ENCODE measurements at places on chromosomes 5 and 9.
A peak's percentile ranks its signal among the peaks of the same experiment; 100 is the strongest.

GRCh38 chr9:99015890-99016289 lies 72.2 kb downstream of the COL15A1 start:
- no peak for DNase-seq
- H3K4me1 ChIP-seq: peaks cover 26% of the 10 kb centered on the region
- no peak overlapping the region for H3K4me3 ChIP-seq

- H3K27me3 ChIP-seq: no peaks in the 10 kb centered on the region
- no peak overlapping the region for H3K4me3 ChIP-seq
- no peaks in the 10 kb centered on the region for H3K36me3 ChIP-seq
- H3K27ac ChIP-seq: no peak overlapping the region
Observed at GRCh38 chr5:179292681-179293635, 52.3 kb downstream of the ADAMTS2 start.

GRCh38 chr5:135747824-135748223 lies 86.6 kb upstream of the SLC25A48 start:
- no peaks in the 10 kb centered on the region for H3K4me1 ChIP-seq
- H3K27me3 ChIP-seq: no peaks in the 10 kb centered on the region
- DNase-seq: no peak
- no peak overlapping the region for H3K4me3 ChIP-seq
- H3K36me3 ChIP-seq: no peaks in the 10 kb centered on the region
- no peak overlapping the region for H3K27ac ChIP-seq

- H3K27ac ChIP-seq: no peak overlapping the region
- no peak for DNase-seq
- H3K27me3 ChIP-seq: no peaks in the 10 kb centered on the region
Observed at GRCh38 chr9:27701587-27701986, 128.3 kb upstream of the C9orf72 start.

GRCh38 chr9:6723881-6724420 lies 33.8 kb upstream of the KDM4C start:
- no peaks in the 10 kb centered on the region for H3K27me3 ChIP-seq
- DNase-seq: no peak
- H3K27ac ChIP-seq: no peak overlapping the region
- peaks cover 1% of the 10 kb centered on the region for H3K36me3 ChIP-seq
- H3K4me3 ChIP-seq: no peak overlapping the region

DNA sequence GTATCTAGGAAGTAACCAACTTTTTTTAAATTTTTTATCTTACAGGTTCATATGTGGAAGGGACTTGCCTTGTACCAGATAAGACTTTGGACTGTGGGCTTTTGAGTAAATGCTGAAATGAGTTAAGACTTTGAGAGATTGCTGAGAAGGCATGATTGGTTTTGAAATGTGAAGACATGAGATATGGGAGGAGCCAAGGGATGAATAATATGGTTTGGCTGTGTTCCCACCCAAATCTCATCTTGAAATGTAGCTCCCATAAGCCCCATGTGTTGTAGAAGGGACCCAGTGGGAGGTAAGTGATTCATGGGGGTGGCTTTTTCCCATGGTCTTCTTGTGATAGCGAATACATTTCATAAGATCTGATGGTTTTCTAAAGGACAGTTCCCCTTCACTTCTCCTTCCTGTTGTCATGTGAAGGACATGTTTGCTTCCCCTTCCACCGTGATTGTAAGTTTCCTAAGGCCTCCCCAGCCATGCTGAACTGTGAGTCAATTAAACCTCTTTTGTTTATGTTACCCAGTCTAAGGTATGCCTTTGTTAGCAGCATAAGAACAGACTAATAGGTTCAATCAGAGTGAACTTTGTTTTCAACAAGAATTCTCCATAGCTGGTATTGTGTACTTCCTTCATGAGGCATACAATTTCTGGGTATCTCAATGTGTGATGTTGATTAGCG lies 535.6 kb upstream of the MEF2C start:
- DNase-seq: no peak
- no peaks in the 10 kb centered on the region for H3K4me1 ChIP-seq
- no peaks in the 10 kb centered on the region for H3K27me3 ChIP-seq
- H3K36me3 ChIP-seq: no peaks in the 10 kb centered on the region

GRCh38 chr5:176818391-176819098 lies 8.2 kb downstream of the UNC5A start:
- H3K27me3 ChIP-seq: peaks cover 55% of the 10 kb centered on the region
- H3K27ac ChIP-seq: no peak overlapping the region
- DNase-seq: peak; percentile 61
- peak overlapping the region; percentile 50 for H3K4me3 ChIP-seq
- no peaks in the 10 kb centered on the region for H3K36me3 ChIP-seq

DNA sequence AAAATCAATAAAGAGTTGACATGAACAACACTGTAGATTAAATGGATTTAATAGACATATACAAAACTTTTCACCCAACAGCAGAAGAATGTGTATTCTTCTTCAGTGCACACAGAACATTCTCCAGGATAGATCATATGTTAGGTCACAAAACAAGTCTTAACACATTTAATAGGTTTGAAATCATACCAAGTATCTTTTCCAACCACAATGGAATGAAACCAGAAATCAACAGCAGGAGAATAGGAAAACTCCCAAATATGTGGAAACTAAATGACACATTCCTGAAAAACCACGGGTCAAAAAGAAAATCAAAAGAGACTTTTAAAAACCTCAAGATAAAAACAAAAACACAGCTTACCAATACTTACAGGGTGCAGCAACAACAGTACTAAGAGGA lies 790.1 kb upstream of the ZNF608 start:
- H3K36me3 ChIP-seq: no peaks in the 10 kb centered on the region
- H3K4me1 ChIP-seq: no peaks in the 10 kb centered on the region
- no peaks in the 10 kb centered on the region for H3K27me3 ChIP-seq
- no peak overlapping the region for H3K27ac ChIP-seq

DNA sequence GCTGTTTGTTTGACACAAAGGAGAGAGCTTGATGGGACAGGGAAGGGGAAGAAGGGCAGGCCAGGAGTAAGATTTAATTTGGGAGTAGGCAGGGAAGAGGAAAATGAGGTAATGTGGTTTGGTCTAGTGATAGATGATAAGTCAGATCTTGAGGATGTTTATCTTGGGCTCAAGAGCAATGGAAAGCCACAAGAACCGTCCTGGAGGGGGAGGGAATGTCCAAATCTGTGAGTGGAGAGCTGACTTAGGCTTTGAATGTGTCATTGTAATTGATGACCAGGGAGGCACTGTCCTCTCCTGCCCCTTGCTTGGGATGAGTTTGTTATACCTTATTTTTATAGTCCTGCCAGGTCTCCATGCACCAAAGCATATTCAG lies 37.5 kb downstream of the MAMDC2 start:
- H3K27ac ChIP-seq: no peak overlapping the region
- no peak overlapping the region for H3K4me3 ChIP-seq
- no peaks in the 10 kb centered on the region for H3K36me3 ChIP-seq
- H3K4me1 ChIP-seq: no peaks in the 10 kb centered on the region
- no peak for DNase-seq
- H3K27me3 ChIP-seq: peaks cover 4% of the 10 kb centered on the region

GRCh38 chr5:72351376-72351775 lies 31.2 kb downstream of the PTCD2 start:
- no peak for DNase-seq
- peaks cover 17% of the 10 kb centered on the region for H3K36me3 ChIP-seq
- no peak overlapping the region for H3K27ac ChIP-seq

GRCh38 chr9:79196606-79197005 lies 375.2 kb upstream of the TLE4 start:
- H3K4me3 ChIP-seq: no peak overlapping the region
- H3K27ac ChIP-seq: no peak overlapping the region
- H3K27me3 ChIP-seq: no peaks in the 10 kb centered on the region

DNA sequence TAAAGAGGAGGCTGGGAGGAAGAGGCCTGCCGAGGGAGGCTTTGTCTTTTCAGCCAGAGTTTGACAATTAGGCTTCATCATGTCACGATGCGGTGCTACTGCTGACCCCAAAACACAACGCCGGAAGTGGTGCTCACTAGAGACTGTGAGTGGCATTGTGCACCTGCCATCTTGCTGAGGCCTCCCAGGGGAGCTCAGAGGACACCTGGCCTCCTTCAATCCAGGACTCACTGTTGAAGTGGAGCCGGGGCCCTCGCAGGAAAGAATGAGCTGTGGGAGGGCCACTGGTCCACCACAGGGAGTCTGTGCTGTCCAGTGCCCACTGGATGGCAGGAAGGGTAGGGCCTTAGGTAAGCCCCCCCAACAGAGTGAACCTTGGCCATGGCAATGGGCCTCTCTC lies 12.7 kb upstream of the SLC25A48 start:
- H3K27ac ChIP-seq: no peak overlapping the region
- no peak for DNase-seq
- no peaks in the 10 kb centered on the region for H3K4me1 ChIP-seq

DNA sequence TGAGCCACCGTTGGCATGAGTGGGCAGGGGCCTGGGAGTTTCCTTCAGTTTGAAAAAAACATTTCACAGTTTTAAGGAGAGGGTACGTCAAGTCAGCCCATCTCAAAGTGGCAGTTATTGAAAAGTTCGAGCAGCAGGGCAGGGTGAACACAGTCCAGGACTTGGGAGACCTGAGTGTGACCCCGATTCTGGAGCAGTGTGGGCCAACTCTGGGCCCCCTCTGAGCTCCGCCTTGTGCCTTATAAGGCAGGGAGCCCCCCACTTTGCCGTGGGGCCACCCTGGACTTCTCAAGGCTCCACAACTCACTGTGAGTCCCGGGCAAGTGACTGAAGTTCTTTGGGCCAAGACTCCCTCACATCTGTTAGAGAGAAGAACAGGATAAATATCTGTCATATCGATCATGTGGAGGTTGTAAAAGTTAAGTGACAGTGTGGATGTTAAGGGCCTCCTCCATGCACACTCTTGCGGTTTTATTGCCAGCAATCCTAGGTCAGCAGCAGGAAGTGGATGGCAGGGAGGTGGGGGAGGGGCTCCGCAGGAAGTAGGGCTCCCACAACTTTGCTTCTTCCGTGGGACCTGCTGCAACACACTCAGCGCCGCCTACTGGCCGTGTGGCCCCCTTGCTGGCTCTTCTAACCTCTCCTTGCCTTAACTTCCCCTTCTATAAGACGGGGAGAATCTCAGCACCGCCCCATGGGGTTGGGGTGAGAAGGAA lies 38.4 kb downstream of the HRH2 start:
- H3K4me3 ChIP-seq: peak overlapping the region; percentile 62
- H3K27me3 ChIP-seq: no peaks in the 10 kb centered on the region
- H3K27ac ChIP-seq: peak overlapping the region; percentile 85
- peak; percentile 92 for DNase-seq

DNA sequence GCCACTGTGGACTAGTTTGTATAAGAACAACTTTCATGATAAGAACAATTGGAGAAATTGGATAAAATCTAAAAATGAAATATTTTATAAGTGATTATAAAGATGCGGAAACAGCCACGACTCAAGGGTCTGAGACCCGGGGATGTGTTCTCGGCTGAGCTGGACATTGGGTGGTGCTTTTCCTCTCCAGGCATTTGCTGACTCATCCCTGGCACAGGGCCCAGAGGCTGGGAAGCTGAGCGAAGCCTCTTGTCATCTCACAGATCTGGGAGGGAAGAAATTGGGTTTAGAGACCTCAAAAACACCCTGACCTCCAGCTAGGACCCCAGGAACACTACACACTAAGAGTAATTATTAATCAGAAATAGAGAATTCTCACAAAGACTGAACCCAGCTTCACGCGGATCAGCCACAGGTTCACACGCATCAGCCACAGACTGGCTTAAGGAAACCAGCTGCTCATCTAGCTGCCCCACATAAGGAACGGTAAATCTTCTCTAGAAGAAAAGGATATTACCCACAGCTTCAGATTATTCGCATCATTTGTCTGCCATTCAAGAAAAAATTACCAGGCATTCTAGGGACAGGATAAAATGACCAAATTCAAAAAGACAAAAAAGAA lies 2.8 kb upstream of the OR2V1 start:
- peaks cover 21% of the 10 kb centered on the region for H3K27me3 ChIP-seq
- no peaks in the 10 kb centered on the region for H3K4me1 ChIP-seq
- no peak overlapping the region for H3K27ac ChIP-seq

- peaks cover 8% of the 10 kb centered on the region for H3K4me1 ChIP-seq
- H3K36me3 ChIP-seq: no peaks in the 10 kb centered on the region
- H3K27me3 ChIP-seq: no peaks in the 10 kb centered on the region
- no peak overlapping the region for H3K27ac ChIP-seq
- H3K4me3 ChIP-seq: no peak overlapping the region
- DNase-seq: no peak
Observed at GRCh38 chr5:138974227-138975063, 99.3 kb upstream of the LRRTM2 start.

DNA sequence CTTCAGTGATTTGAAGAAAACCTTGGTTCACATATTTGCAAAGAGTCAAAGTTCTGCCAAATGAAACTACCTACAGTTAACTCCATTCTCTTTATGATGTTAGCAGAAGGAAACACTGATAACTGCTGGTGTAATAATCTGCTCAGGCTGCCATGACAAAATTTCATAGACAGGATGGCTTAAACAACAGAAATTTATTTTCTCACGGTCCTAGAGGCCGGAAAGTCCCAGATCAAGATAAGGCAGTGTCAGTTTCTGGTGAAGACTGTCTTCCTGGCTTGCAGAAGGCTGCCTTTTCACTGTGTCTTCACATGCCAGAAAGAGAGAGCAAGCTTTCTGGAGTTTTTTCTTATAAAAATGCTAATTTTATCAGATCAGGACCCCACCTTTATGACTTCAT lies 102.4 kb upstream of the PARP8 start:
- DNase-seq: peak; percentile 85
- peak overlapping the region; percentile 57 for H3K4me3 ChIP-seq
- peaks cover 15% of the 10 kb centered on the region for H3K36me3 ChIP-seq
- peaks cover 27% of the 10 kb centered on the region for H3K4me1 ChIP-seq
- H3K27me3 ChIP-seq: no peaks in the 10 kb centered on the region

All from activated CD4-positive, alpha-beta T cell treated with anti-CD3 and anti-CD28 coated beads, Interleukin-2, amount 10 ng/mL, durations not matched to agents 24 days and 14 days (primary cell).